ENCODE measurements at places on chromosomes 12 and 14.
A peak's percentile ranks its signal among the peaks of the same experiment; 100 is the strongest.

- no peak for DNase-seq
Observed at GRCh38 chr14:23571701-23572523, 4.3 kb upstream of the AP1G2 start.

DNA sequence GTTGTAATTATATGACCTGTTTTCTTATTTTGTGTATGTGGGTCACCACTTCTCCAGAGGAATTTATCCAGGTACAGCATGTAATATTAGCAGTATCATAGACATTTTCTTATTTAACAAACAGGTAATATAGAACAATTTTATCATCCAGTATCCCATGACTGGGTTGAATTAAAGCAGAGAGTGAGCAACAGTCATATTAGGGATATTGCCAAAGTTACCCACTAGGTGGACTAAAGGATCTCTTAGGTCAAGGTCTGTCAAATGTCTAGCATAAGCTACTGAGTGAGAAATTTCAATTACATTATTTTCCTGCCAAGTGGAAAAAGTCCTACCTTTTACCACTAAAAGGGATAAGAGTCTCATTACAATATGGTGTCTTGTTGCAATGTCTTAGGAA lies 62.1 kb upstream of the TRIM9 start:
- DNase-seq: no peak

DNA sequence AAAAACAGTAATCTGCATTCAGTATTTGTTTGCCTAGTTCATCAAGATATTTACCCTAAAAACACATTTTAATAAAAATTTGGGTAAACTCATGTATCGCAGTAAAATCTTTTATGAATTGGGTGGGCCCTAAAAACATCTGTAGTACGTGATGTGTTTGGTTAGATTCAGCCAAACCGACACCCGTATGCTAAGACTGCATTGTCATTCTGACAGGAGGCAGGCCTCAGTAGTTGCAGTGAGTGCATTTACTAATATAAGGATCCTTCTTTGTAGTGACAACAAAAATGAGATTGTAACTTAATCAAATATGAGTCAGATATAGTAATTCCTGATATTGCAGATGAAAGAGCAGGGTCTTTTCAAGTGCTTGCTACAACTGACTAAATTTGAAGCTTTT lies 191.8 kb downstream of the SLC16A7 start:
- DNase-seq: no peak

DNA sequence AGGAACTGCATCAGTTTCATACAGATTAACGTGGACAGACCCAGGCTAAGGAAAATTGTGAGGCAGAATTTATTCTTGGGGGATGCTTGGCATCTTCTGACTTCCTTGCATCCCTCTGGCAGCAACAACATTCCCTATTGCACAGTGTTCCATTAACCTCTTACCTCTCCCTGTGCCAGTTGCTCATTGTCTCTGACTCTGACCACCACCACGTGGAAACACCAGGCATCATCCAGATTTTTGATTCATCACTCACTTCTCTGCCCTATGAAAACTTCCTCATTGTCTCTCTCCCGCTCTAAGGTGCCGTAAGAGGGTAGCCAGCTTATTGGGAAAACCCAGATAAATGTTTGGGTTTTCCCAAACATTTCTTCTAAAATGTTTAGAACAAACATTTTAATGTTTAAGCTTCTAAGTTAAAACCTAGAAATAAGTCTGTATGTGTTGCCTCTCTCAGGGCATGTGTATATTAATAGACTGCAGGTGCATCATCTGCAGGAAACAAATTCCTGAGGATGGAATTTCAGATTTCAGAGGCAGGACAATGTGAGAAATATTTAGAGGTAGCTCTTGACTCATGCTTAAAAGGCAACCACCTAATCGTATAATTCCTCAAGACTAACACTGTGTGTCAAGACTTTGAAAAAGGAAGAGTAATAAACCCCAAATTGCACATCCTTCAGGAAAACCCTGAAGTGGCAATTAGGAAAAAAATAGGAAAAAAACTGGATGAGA lies 64.5 kb upstream of the SLC35F4 start:
- no peak for DNase-seq

GRCh38 chr12:91355150-91356006 lies 172.8 kb upstream of the DCN start:
- DNase-seq: peak; percentile 48

DNA sequence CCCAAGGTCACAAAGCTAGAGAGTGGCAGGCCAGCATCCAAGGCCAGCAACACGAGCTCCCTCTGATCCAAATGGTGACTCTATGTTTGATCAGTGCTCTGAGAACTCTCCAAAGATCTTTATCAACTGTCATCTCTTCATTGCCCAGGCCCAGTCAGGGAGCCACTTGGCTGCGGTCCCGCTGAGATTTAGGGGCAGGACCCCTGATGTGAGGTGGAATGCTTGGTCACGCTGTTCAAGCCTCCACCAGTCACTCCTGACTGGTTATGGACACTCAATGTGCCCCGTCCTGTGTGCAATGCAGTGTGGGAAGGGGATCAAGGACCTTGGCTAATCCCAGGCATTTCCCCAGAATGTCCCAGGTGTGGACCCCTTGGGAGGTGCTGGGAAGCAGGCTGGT lies 19.8 kb upstream of the TCL1B start:
- DNase-seq: no peak

GRCh38 chr12:27013611-27014084 lies 536 bp downstream of the TM7SF3 start:
- no peak for DNase-seq

GRCh38 chr14:75123991-75124390 lies 2.9 kb downstream of the NEK9 start:
- DNase-seq: peak; percentile 32

- DNase-seq: no peak
Observed at GRCh38 chr12:124422570-124423523, 128.0 kb downstream of the RFLNA start.

DNA sequence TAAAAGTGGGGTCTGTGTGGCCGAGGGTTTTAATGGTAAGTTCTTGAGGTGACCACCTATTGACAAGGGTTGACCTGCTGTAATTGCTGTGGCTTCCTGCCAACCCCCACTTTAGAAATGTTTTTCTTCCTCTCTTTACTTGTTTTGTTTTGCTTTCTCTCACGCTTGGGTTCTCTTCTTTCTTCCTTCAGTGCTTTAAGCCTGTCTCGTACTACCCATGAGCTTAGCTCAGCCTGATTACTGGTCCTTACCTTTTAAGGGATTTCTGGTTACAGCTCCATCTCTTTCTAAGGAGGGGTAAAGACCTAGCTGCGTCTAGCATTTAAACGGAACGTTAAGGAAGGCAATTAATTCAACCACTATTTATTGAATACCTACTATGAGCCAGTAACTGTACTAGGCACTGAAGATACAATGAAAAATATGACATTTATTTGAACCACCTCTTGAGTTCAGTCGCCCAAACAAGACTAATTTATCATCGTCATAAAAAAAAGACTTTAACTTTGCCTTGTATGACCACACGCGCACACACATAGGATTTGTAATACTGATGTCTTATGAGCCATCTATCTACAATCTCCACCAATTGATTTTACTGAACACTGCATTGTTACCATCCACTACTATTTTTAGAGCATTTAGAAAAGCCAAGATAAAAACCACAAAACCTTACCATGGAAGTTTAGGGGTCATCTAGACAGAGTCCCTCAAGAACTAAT lies 888 bp upstream of the PPP1R12A start:
- DNase-seq: no peak

DNA sequence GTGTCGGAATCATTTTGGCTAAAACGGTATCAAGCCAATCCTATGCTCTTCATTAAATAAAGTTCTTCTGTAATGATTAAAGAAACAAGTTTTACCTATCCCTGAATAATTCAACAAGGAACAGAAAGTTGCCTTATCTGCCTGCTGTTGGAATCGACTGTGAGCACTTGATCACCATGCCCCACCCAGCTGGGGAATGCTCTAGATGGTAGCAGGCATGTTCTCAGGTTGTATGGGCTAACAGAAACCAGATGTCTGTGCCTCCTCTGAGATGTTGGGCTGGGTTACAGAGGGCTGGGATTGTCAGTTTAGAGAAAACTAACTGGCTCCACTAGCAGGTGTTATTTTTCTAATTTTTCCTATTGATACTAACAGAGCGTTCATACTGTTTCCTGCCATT lies 28.9 kb downstream of the RTRAF start:
- no peak for DNase-seq

GRCh38 chr14:103105580-103106150 lies 11.1 kb downstream of the EXOC3L4 start:
- DNase-seq: no peak

DNA sequence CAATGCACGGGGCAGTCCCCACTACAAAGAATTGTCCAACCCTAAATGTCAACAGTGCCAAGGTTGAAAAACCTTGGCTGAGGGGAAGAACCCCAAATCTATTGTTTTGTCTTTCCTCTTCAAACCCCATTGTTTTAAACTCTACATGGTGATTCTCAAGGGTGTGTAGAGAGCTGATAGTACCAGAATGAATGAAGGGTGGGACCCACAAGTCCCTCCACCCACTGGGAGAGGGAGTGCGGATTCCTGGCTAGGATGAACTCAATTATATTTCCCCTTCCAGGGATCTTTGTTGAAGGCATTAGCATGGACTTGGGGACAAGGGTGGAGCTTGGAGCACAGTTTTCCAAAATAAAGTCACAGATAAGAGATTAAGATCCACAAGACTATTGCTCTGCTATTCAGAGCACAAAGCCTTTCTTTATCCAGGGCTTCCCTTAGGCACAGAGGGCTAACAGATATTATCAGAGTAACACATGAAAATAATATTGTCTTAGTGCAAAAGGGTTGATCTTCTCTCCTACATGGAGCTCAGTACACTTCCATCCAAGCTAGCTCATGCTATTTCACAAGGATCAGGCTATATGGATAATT lies 755.1 kb upstream of the TBX3 start:
- no peak for DNase-seq

GRCh38 chr14:105065280-105066228 lies at the start of gene GPR132:
Gene GPR132, minus strand, starts transcription at chr14:105065430. Its CDS starts 10,010 bp downstream, at chr14:105055420.
- DNase-seq: peak; percentile 80

- DNase-seq: no peak
Observed at GRCh38 chr14:64185184-64185583, 109.0 kb downstream of the ESR2 start.

DNA sequence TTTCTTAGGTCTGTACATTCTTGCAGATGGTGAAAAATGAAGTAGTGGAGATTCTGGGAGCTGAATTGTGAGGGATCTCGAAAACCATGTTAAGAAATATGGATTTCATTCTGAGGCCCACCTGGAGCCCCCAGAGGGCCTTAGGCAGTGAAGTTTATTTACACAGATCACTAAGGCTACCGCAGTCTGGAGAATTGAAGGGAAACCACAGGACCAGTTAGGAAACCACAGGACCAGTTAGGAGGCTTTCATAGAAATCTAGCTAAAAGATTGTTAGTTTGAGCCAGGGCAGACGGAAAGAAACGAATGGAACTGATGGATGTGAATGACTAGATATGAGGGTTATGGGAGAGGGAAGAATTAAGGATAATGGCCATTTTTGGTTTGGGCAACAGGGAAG lies 7.2 kb downstream of the CBLN3 start:
- DNase-seq: no peak

GRCh38 chr12:101647711-101648110 lies 49.7 kb upstream of the CHPT1 start:
- DNase-seq: no peak

- no peak for DNase-seq
Observed at GRCh38 chr12:64916411-64917261, 92.2 kb downstream of the TBC1D30 start.

DNA sequence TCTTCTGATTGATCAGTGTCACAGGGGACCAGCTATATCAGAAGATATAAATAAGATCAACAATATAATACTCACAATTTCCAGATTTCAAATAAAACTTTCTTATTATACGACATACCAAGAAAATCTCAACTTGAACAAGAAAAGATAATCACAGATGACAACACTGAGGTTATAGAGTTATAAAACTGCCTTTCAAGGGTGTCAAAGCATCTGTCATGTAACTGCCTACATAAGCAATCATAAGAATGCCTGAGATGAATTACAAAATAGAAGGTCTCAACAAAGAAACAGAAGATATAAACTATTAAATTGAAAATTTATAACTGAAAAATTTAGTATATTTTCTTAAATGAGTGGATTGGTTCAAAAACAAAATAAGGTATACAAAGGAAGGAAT lies 659.2 kb downstream of the SLC16A7 start:
- DNase-seq: no peak

GRCh38 chr12:132510111-132510724 lies 20.3 kb downstream of the FBRSL1 start:
- DNase-seq: no peak

GRCh38 chr14:75875958-75876357 lies 105.8 kb downstream of the TGFB3 start:
- DNase-seq: no peak

- DNase-seq: no peak
Observed at GRCh38 chr14:98903371-98903770, 368.6 kb downstream of the BCL11B start.

DNA sequence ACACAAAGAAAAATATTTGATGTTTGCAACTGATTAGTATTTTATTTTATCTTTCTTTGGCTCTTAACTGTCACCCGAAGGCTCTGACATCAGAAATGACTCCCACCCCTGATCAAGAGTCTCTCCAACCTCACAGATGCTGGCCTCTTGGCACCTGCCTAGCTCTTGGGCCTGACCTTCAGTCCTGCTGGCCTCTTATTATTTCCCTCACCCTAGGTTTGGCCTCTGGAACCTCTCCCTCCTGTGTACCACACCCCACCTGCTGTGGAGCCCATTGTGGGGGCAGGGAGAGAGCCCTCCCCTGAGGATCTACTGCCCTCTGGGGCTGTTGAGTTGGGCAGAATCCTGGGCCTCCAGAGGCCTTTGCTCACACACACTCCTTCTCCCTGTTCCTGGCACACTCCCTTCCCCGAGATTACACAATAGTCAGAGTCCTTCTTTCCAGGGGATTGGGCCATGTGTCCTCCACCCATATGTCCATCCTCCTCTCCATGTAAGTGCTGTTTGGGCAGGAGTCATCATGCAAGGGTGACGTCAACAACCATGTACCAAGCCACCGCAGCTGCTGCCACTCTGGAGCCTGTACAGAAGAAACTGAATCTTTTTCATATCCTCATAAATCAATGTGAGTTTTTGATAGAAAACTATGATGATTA lies 124.3 kb downstream of the RASSF9 start:
- no peak for DNase-seq

GRCh38 chr12:114726092-114726710 lies 42.2 kb upstream of the TBX3 start:
- DNase-seq: no peak

GRCh38 chr12:26101350-26101734 lies 23.5 kb downstream of the BHLHE41 start:
- DNase-seq: no peak
